Amygdala (tissue), 56 donors: ENCODE measurements at places on chromosomes 11 and 22.

- no peak for DNase-seq
Measured at GRCh38 chr11:113263458-113264259, 50.7 kb upstream of the TTC12 start.

DNA sequence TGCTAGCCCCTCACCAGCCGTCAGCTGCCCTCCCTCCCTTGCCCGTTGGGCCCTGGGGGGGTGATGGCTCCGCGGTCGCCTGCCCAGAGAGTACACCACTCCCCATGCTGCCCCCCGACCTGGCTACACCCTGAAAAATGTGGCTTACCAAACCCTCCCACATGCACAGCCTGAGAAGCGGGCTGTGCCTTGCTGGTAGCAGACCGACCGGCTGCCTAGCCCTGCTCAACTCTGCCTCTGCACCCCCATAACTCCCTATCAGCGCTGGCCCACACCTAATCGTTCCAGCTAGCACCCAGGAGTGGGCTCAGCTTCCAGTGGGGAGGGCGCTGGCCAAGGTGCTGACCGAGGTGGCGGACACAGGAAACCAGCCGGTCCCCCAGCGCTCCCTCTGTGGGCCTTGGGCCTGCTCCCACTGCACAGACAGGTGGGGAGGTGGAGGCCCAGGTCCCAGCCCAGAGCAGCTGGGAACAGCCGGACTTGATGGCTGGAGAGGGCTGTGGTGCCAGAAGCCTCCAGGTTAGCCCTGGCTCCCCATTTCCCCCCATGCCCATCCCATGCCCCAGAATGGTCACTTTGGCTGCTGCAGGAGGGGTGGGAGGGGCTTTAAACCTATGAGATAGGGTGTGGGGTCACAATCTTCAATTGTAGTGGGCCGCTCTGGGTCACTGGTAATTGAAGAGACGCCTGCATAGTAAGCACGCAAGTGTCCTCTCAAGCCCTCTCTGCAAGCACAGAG is 32.1 kb upstream of the PRODH start:
- no peak for DNase-seq

GRCh38 chr11:133951327-133952198 is 5.2 kb downstream of the IGSF9B start:
- no peak for DNase-seq

DNA sequence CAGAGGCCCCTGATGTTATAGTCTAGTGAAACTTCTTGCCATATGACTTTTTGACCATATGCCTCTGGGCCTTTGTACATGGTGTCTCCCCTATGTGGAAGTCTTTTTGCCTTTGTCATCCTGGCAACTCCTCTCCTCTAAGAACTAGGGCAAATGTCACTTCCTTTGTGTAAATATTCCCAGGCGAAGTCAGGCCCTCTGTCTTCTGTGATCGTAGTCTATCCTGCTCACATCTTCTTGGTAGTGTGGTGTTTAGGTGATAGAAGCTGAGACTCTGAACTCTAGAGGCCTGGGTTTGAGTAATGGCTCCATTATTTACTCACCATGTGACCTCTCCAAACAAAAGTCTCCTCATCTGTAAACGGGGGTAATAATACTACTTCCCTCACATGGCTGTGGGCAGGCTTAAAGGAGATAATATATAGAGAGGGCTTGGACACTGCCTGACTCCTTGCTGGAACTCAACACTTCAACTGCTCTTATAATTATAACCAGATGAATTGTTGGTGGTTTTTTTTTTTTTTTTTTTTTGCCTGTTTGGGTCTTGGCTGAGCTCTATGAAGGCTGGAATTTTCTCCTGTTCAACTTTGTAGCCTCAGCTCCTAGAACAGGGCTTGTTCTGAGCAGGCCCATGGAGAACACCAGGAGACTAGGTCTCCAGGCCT is 43.8 kb downstream of the INSC start:
- DNase-seq, result no peak

DNA sequence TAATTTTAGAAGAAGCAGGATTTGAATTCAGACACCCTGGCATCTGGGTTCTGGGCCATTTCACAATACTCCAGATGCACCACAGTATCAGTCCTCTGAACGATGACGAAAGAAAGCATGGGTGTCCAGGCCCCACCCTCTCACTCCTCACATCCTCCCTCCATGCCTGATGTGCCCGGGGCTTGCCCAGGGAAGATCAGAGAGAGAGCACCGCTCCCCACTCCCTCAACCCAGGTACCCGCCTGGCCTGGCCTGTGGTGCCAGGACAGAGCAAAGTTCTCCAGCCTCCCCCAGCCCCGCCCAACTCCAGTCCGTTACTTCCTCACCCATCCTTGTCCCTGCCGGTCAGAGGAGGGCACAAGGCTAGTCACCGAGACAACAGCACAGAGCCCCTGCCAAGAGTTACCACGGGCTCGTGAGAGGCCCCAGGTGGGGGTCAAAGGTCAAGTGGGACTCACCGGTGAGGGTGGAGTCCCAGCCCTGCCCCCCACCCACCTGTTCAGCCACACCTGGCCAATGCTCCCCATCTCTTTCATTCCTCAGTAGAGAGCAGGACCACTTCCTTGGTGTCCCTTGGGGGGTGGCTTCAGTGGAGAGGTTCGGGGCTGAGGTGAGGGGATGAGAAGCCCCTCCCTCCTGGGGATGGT is 8.1 kb downstream of the BCL9L start:
- DNase-seq, result no peak

DNA sequence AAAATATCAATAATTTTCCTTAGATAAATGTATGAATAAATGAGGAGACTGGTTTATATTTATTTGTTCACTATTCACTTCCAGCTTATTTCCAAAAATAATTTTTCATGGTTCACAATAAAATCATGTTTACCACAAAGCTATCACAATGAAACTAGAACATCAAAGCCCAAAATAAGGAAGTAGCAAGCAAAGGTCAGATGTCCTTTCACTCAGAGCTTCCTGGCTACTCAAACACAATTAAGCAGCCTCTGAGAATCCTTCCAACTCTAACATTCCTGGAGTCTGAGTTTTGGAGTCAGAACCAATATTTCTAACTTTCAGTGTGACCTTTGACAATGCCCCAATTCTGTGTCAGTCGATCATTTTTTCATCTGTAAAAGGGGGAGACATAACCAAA is 527.0 kb downstream of the SOX6 start:
- DNase-seq, result no peak

GRCh38 chr11:86519064-86519911 is 144.6 kb downstream of the CCDC81 start:
- DNase-seq, result no peak

DNA sequence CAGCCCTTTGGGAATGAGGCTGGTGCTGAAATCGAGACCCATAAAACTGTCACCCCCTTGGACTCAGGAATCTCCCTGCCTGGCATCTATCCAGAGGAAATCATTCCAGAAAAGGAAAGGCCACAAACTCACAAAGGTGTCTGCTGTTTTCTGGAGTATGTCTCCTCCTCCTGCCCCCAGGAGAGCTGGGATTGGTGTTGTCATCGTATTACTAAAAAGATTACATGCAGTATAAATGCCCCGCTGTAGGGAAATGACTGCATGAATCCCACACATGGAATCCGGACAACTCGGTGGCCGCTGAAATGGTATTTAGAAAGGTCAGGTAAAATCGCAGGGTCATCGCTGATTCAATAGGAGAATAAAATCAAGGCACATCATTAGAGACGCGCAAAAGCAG is 18.9 kb upstream of the RFPL3 start:
- DNase-seq, result no peak

DNA sequence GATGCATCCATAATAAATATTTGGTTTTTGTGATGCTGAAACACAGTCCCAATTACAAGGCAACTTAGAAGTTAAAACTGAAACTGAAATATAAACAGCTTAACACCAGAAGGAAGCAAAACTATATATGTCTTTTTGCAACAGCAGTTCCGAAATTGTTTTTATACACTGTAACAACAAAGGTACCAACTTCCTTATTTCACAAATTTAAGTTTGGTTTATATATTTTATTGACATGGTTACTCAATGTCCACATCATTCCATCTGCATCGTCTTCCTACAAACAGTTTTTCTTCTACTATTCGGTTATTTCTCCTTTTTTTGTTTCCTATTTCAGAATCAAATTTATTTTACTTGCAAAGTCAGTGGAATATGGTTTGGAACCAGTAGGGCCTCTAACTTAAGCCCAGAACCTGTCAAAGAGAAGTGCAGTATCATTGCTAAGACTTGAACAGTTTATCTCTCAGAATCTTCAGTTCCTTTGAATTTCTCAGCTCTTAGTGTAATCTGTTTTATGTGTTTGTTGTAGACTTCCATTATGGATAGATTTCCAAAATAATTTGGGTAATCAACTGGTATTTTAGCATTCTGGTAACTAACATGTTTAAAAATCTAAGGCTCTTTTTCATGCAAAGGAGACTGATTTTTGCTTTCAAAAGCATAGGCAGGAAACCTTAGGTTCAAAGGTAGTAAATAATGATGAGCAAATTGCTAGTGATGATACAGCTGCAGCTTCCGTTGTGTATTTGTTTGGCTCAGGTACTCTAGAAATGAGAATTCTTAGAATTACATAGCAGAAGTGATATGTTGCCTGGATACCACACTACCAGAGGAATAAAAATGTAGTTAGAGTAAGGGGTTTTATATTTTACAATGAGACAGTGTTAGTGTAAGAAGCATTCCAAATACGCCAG is 8.2 kb upstream of the HSPA8 start:
- no peak for DNase-seq
